Activated naive CD8-positive, alpha-beta T cell treated with anti-CD3 and anti-CD28 coated beads, Interleukin-2, amount 10 ng/mL, durations not matched to agents 7 days and 5 days (primary cell): ENCODE measurements at places on chromosomes 2 and 18. TPM values are rescaled to one million over a fixed set of nuclear protein-coding genes. Genes with fewer than 3 reads are reported as not detected.

AKAIN1 gene
- total RNA-seq: not detected

UNC80 gene
- total RNA-seq: not detected

KLHL41 gene
- not detected for total RNA-seq

DNAJC5G gene
- not detected for total RNA-seq

POU3F3 gene
- total RNA-seq: not detected

SLC35F5 gene
- 24.1 TPM for total RNA-seq

TEX44 gene
- not detected for total RNA-seq

MC2R gene
- total RNA-seq: not detected

- no peak for DNase-seq
Measured at GRCh38 chr2:11132036-11132671, 23.1 kb upstream of the SLC66A3 start.

DNA sequence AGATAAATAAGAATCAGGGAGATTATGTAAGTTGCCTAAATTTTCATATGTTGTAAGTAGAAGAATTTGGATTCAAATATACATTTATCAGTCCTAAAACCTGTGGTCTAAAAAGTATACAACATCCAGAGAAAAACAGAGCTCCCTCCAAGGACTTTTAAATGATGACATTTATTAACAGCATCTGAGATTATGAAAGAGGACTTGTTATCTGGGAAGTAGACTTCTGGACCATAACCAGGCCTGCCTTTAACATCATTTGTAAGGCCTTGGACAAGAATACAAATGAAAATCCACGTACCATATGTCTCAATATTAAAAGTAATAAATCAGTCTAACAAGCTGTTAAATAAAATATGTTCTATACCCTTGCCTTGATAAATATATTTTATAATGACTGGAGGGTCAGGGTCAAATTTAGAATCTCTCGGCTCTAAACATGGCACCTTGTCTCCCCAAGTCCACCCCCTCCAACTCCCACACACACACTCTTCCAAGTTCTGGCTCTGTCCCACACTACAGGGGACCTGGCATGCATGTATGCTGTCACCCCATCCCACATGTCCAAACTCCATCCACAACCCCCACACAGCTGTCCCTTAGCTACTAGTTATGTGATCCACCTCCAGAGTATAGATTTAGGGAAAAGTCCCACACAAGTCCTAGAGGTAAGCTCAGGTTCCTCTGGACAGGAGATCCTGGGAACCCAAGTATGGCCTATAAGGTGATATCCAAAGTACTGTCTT, 382.6 kb downstream of the CDH2 start:
- DNase-seq: no peak

DNA sequence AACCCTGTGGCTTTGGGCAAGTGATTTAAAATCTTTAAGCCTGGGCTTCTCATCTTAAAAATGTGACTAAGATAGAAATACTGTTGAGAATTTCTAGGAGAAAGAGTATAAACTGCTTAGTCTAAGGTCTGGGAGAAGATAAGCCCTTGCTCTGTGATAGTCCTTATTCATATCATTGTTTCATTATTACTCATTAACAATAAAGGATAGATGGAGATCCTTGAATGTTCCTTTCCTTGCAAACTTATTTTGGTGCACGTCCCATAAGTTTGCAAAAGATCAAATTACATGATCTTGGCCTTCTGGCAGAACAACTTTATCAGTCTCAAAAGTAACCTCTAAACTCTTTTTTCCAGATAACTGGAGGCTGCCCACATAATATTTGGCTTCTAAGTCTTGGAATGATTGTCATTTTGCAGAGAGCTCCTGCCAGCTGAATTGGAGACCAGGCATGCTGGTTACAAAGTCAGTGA, 138.3 kb downstream of the FAM124B start:
- no peak for DNase-seq

DNA sequence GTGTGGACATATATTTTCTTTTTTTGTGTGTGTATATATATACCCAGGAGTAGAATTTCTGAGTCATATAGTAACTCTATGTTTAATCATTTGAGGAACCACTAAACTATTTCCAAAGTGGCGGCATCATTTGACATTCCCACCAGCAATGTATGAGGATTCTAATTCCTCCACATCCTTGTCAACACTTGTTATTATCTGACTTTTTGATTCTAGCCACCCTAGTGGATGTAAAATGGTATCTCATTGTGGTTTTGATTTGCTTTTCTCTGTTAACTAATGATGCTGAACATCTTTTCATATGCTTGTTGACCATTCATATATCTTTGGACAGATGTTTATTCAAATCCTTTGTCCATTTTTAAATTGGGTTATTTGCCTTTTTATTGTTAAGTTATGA, 120.3 kb downstream of the TGFA start:
- no peak for DNase-seq

GRCh38 chr2:181170256-181170655, 189.9 kb downstream of the UBE2E3 start:
- no peak for DNase-seq

DNA sequence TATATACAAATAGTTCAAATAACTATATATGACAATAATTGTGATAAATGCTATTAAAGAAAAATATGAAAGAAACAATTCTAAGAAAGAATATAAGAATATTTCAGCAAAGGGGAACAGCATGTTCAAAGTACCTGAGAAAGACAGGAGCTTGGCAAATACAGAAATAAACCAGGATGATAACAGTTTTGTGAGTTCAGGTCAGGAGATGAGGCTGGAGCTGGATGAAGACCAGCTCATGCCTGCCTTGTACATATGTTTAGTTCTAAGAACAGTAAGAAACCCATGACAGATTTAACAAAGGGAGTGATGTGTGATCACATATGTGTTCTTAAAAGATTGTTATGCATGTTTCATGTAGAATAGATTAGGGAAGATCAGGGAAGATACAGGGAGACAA, 98.2 kb downstream of the R3HDM1 start:
- no peak for DNase-seq

- no peak for DNase-seq
Measured at GRCh38 chr2:218839430-218839829, 7.8 kb upstream of the PRKAG3 start.

- DNase-seq: no peak
Measured at GRCh38 chr2:112767693-112768330, 3.4 kb upstream of the CKAP2L start.

DNA sequence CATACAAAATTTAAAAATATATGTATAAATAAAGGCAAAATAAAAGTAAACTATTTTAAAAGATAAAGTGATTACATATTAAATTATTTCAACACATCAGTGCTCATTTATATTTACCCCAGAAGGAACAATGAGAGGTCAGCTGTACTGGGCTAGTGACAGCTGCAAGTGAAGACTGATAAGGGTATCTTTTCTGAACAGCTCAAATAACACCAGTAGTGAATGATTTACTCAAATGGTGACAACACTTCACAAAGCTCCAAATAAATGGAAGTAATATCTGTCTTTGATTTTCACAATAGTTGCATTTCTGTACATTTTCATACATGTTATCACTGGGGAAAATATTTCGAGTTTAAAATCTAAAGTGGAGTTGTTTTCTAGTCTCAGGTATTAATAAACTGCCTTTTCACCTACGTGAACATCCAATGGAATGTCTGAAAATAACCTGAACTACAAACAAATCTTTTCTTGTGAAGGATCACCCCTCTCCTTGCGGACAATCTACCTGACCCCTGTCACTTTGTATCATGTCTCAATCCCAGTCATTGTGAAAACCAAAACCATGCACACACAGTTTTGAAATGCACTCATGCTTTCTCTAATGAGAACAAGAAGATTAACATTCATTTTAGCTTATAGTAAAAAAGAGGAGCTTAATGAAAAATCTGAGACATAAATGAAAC, 1928.8 kb upstream of the CELF4 start:
- no peak for DNase-seq

DNA sequence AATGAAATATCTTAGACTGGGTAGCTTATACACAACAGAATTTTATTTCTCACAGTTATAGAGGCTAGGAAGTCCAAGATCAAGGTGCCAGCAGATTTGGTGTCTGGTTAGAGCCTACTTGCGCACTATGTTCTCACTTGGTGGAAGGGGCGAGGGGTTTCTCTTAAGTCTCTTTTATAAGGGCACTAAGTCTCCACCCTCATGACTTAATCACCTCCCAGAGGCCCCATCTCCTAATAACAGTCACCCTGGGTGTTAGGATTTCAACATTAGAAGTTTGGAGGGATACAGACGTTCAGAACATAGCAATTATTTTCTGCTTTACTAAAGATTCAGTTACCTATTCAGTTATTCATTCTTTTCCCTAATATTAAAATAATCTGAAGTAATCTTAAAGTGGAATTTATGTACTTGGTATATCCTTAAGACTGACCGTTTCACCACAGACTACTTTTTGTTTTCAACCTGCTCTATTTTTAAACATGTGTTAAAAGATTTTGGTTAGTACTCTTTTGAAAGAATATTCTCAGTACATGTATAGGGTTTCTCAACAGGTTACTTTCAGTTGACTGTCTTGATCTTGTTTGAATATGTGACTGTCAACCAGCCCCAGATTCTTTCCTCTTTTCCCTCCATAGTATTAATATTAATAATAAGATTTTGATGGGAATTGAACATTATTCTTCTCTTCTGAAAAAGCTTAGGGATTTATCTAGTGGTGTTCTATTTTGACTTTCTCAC, 130.0 kb downstream of the TAF4B start:
- no peak for DNase-seq

DNA sequence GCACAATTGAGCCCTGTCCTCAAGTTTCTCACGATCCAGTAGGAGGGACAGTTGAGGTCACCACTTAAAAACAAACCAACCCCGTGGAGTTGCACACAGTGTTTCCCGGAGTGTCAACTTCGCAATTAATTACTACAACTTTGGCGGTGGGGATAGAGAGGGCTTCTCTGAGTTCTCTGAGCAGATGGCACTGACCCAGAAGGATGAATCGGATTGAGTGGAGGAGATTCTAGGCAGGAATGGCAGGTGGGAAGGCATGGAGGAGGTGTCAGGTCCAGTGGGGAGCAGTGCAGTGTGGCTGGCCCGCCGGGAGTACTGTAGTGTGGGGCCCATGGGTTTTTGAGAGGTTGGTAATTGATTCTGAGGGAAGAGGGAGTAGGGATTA, 12.0 kb downstream of the SIX3 start:
- DNase-seq: no peak

DNA sequence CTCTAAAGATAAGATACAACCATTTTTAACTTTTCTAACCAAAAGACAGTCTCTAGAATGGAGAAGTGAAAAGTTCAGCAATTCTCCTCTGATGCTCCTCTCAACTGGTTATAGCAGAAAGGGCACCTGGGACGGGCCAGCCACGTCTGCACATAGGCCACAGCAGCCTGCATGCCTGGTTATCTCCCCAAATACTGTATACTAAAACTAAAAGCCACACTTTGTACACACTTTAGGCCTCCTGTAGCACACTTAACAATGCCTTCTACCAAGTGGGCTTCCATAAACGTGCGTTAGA, 179.1 kb downstream of the ANKRD44 start:
- DNase-seq: no peak

- DNase-seq: peak; percentile 71
Measured at GRCh38 chr2:28390746-28391563, 1.7 kb upstream of the FOSL2 start.

- no peak for DNase-seq
Measured at GRCh38 chr2:186641807-186642321, 52.0 kb upstream of the FAM171B start.

DNA sequence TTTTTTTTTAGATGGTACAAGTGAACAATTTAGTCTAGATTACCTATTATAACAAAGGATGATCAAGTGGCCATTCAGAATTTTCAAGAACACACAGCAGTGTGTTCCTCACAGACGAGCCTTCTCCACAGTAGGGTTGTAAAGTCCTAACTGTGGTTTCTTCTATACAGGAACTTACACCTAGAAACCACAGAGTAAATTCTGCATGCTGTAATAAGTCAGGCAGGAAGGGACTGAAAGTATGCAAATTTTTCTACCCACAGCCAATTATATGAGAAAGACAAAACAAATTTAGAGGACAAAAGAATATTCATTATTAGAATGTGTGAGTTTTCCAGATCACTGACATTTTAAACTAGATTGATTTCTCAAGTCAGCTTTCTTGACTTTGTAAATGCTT, 99.5 kb downstream of the RBMS1 start:
- no peak for DNase-seq

DNA sequence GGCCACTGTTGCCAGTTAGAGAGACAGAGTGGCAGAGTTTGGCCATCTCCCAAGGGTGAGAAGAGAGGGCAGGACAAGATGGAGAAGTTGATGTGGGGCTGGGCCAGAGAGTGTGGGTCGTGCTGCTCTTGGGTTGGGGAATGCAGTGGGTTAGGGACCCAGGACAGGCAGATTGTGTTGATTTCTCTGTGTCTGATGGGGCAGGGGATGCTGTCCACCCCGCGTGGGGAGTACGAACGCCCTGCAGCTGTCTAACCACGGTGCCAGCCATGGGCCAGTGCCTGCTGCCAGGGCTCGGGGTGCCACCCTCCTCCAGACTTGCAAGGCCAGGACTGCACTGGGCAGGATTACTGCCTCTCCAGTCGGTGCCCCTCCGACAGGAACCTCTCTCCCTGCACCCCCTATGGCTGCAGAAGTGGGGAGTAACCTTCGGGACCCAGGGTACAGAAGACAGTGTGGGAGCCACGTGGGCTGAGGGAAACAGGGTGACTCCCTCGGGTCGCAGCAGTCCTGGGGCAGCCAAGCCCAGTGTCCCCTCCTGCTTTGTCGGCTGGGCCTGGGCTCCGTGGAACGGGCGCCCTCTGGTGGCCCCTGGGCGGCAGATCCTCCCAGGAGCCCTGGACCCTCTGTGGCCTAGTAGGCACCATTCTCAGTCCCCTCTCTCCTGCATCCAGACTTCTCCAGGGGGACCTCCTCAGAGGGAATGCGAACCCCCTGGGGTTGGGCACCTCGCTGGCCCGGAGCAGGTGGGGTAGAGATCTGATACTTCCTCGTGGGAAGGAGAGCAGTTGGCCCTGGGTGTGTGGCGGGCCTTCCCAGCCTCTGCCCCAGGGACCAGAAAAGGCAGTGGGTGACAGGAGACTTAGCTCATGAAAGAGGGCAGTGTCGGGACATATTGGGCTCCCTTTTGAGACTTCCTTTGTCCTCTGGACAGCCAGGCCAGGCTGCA, 2.7 kb downstream of the GPC1 start:
- peak; percentile 85 for DNase-seq

- no peak for DNase-seq
Measured at GRCh38 chr2:180450841-180451240, 443.7 kb upstream of the CWC22 start.

DNA sequence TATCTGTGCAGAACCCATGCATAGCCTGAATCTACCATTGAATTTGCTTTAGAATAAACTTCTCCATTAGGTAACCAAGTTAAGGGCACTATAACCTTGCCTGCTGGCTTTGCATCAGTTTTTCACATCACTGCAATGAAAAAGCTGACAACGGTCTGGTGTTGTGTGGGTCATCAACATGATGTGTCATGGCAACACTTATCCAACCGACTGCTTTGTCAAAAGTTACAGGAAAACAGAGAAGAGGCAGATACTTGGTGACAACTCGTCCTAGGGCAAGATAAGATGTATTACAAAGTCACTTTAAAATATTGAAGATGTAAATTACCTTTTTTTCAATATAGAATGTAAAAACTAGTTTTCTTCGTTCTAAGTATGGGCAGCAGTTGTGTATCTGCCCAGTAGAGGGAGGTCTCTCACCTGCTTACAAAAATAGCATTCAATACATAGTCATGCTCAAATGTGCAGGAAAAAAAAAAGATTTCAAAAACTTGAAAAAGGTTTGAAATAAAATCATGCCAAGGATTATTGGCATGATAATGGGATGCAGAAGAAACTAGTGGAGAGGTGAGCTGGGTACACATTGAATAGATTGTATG, 96.3 kb downstream of the EVA1A start:
- DNase-seq: no peak
